Activated naive CD4-positive, alpha-beta T cell treated with anti-CD3 and anti-CD28 coated beads, Interleukin-2, amount 50 U/mL, for 72 hours (primary cell): ENCODE measurements at places on chromosomes 11 and 22. TPM values are rescaled to one million over a fixed set of nuclear protein-coding genes. Genes with fewer than 3 reads are reported as not detected.

DNAJB7 gene
- total RNA-seq: not detected

ROBO3 gene
- total RNA-seq: 18.0 TPM

IGF2 gene
- total RNA-seq: 0.31 TPM

SBF1 gene
- total RNA-seq: 99.8 TPM

NAALAD2 gene
- total RNA-seq: not detected

GNAZ gene
- total RNA-seq: 0.61 TPM

NXPE2 gene
- total RNA-seq: not detected

CHID1 gene
- total RNA-seq: 49.1 TPM

KRTAP5-1 gene
- total RNA-seq: not detected

ANO1 gene
- 0.33 TPM for total RNA-seq

C11orf65 gene
- 1.2 TPM for total RNA-seq

TP53I11 gene
- 7.5 TPM for total RNA-seq

OR52H1 gene
- total RNA-seq: not detected

SLC25A1 gene
- 59.1 TPM for total RNA-seq

MEI1 gene
- 28.3 TPM for total RNA-seq

EWSR1 gene
- 320 TPM for total RNA-seq

MYRF gene
- total RNA-seq: 0.93 TPM

DNAL4 gene
- 5.2 TPM for total RNA-seq
